ENCODE measurements at places on chromosomes 11 and 22.

- DNase-seq = no peak
Measured at GRCh38 chr11:69215216-69215615, 59.5 kb downstream of the SMIM38 start.

DNA sequence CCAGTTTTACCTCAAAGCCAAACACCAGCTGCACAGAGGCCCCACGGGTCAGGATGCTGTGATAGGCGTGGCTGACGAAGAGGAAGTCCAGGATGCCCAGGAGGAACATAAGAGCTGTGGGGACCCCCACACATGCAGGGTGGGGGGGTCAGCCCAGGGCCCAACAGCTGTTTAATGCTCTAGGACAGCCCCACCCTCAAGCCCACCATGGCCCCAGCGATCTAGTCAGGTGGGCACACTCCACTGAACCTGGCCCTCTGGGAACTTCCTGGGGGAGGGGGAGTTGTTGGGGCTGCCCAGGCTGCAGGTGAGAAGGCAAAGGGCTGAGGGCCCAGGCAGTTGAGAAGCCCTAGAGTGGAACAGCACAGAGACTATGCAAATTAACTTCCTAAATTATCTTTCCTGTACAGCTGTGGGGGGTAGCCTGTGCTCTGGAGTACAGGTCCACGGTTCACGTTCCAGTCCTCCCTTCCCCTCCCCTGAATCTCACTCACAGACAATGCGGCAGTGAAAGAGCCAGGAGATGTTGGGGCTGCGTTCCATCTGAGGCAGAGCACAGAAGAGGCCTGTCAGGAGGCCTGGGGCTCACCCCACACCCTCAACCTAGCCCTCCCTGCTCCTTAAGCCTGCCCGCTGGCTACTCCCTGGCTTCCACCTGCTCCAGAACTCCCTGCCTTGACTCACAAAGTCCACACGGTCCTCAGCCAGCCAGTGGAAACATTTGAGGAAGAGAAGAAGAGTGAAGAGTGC is 1.9 kb downstream of the SYVN1 start:
- DNase-seq = no peak

DNA sequence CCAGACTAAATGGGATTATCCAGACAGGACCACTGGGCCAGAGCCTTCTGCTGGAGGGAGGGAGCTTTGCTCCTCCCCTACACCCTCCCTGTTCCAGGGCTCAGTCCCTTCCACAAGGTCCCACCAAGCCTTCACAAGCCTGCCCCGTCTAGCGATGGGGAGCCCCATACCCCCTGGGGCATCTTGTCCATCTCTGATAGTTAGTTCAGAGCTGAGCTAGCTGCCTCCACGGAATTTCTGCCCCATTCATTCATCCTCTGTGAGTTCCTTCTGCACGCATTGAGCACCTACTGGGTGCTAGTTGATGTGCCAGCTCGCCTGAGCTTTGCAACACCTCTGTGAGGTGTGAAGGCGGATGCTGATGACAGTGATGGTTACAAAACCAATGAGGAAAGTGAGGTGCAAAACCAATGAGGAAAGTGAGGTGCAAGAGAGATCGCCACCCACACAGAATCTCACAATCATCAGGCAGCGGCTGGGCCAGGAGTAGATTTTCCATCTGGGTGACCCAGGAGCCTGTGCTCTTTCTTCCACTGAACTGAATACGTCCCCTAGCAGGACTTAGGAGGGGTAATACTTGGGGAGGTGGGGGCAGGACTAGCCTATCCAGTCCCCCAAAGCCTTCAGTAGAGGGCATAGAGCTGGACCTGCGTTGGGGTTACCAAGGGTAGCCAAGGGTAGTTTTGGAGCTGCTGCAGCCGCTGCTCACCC is 21.5 kb upstream of the CBX7 start:
- no peak for DNase-seq

- no peak for DNase-seq
Measured at GRCh38 chr11:67663532-67664212, 10.8 kb downstream of the ALDH3B2 start.

- no peak for DNase-seq
Measured at GRCh38 chr11:118886681-118887111, 3.0 kb downstream of the CXCR5 start.
